ENCODE measurements at places on chromosomes 5 and 9.

- no peak for DNase-seq
These were observed 160.5 kb upstream of the MSX2 start for GRCh38 chr5:174563899-174564298.

DNA sequence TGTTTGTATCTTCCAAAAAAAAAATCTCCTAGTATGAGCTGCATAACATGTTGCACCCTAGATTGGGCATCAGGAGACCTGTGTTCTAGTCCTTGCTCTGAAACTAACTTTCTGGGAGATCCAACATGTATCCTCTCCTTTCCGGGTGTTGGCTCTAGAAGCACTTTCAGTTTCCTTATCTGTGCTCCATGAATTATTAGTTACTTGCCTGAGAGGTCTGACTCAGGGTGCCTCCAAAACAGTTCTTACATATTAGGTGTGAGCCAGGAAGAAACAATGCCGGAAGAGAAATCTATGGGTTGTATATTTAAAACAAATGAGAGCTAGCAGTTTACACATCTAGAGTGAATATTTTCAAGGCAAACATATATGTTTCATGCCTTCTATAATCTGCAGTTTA is 36.7 kb upstream of the SLC36A2 start:
- DNase-seq = no peak

GRCh38 chr9:15484802-15485201 is 26.0 kb downstream of the PSIP1 start:
- no peak for DNase-seq

GRCh38 chr5:112533362-112533761 is 114.3 kb upstream of the EPB41L4A start:
- no peak for DNase-seq

GRCh38 chr9:129968690-129969485 is 74.1 kb downstream of the FNBP1 start:
- DNase-seq = no peak

- DNase-seq = no peak
These were observed 41.0 kb downstream of the CEP120 start for GRCh38 chr5:123382252-123382651.

DNA sequence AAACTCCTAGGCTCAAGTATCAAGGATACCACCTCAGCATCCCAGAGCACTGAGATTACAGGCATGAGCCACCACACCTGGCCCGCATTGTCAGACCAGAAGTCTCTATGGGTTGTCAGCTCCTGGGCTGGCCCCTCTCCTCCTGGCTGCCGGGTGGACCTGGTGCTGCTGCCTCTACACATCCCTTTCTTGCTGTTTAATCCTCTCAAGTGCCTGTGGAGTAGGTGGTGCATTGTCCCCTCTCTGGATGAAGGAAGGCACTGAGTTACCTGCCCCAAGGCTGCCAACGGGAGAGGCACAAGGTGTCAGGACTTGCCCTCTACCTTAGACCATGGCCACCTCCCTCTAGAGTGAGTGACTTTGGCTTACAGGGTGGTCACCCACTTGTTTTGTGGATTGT is 37.4 kb downstream of the PHF2 start:
- DNase-seq = no peak

DNA sequence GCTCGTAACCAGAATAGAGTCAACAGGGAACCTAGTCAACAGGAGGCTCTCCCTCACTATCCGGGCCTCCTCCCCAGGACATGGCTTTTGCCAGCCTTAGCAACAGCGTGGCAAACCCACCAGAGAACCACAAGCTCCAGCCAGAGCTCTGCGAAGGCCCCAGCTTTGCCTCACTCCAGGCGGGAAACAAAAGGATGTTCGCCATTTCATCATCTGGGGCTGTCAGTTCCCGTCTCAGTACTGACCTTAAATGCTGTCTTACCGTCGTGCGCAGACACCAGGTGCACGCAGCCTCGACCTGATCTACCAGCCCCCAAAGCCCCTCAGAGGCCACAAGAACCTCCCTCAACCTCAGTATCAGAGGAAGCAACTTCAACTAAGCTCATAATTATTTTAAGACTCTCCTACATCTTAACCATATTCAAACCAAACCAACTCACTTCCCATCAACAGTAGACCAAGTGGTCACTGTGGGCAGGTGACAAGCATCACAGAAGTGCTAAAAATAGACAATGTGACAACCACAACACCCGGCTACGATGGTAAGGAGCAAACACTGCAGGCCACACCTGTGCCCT is 71.4 kb downstream of the SEMA4D start:
- DNase-seq = no peak

DNA sequence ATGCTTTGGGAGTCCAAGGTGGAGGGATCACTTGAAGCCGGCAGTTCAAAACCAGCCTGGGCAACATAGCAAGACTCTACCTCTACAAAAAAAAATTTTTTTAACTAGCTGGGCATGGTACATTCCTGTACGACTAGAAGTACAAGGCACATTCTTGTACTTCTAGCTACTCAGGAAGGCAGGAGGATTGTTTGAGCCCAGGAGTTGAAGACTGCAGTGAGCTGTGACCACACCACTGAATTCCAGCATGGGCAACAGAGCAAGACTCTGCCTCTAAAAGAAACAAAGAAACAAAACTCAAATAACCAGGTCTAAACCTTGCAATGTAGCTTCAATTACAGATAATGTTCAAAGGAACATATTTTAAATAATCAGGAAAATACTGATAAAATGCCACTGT is 56.2 kb downstream of the SSBP2 start:
- DNase-seq = no peak

DNA sequence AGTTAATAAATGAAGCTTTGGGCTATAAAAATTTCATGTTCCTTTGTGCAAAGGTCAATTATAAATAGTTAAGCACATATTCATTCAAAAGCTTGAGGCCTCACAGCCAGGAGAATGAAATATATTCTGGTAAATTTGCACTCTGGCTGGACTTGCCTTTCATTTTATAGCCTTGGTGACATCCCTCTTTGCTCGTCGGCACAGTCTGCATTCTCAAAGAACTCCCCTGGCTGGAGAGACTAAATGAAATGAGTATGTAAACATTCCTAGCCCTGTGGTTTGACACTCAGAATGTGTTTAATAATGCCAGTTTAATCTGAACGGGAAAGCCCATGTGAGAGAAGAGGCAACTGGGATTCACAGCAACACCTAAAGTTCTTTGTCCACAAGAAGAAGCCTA is 285.6 kb downstream of the BRINP1 start:
- no peak for DNase-seq

GRCh38 chr5:139681466-139681865 is 33.3 kb downstream of the CXXC5 start:
- DNase-seq = no peak

DNA sequence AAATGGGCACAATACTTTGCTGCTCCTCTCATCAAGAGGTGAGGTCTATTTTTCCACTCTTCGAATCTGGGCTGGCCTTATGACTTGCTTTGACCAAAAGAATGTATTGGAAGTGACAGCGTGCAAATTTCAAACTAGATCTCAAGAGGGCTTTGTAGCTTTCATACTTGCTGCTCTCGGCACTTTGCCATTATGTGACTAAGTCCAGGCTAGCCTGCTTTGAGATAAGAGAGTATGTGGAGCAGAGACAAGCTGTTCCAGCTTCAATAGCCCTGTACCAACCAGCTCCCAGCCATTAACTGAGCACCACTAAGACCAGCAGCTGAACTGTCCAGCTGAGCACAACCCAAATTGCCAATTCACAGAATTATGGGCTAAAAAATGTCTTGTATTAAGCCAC is 124.6 kb downstream of the ACER2 start:
- no peak for DNase-seq

DNA sequence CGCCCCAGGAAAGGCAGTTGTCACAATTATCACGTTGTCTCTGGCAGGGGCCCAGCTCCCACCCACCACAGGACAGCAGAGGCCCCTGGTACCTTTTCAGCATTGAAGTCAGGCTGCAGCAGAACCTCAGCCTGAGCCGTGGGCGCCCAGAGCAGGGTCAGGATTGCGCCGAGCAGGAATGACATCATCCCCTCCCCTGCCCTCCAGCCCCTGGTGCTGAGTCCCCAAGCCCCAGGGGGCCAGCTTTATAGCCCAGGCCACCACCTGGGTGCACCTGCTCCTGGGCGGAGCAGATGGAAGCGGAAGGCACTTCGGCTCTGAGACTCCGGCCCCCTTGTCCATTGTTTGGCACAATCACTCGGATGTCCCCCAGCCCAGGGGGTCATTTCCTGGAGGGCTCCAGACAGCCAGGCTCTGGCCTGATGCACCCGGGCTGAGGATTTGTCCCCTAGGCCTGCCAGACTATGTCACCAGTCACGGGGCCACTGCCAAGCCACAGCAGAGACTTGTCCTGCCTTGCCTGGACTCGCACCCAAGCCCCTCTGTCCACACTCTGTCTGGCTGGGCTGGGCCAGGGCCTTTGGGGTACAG is at the start of gene LCN15:
Gene LCN15 (minus strand): TSS at position 218 of the 591 bp plus-strand sequence. CDS start 30 bp downstream, at position 188.
- no peak for DNase-seq

GRCh38 chr9:88308831-88309560 is 79.2 kb upstream of the SPIN1 start:
- no peak for DNase-seq

- DNase-seq = no peak
These were observed 676.3 kb upstream of the GRAMD2B start for GRCh38 chr5:125746917-125747316.

GRCh38 chr5:31153521-31153920 is 40.0 kb upstream of the CDH6 start:
- DNase-seq = no peak

DNA sequence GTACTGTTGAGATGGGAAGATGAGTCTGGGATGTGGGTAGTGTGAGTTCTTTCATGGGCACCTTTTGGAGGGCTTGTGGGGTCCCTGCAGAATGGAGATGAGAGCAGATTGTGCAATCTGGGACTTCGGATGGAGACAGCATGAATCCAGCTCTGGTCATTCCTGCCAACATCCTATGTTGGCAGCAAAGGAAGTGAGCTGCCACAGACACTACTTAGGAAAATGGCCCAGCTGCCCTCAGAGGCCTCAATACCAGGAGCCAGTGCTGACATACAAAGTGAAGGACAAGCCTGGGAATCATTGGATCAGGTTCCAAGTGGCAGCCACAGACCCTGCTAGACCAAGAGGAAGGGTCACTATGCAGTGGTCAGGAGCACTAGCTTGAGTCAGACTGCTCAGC is 402.8 kb downstream of the CDK5RAP2 start:
- no peak for DNase-seq

DNA sequence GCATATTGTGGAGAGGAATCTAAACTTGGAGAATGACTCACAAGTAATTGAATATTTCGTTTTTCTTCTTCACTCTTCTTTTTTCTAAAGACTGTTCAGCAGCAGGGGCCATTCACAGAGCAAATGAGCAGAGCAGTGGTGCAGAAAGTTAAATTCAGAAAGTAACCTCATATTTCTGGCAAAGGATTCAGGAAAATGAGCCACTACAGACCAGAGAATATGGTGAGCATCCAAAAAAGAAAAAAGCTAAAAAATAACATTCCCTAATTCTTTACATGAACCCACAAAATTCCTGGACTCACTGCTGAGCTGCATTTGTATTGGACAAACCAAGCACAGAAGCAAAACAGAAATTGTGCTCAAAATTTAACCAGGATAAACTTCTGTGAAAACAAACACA is 1486.8 kb upstream of the C9orf72 start:
- DNase-seq = no peak

DNA sequence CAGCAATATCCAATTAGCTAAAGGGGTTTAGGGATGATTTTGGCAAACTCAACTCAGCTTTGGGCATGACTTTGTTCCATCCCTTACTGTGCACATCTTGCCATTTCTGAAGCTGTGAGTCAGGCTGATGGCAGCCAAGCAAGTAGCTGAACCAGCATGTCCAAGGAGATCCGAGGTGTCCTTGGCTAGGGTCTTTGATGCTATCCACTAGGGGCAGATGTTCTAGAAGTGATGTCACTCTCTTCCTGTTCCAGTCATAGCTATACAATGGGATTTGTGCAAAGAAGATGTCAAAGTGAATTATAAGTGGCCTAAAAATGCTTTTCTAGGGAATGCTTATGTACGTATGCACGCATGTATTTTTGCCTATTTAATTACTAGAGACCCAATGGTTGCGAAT is 160.8 kb upstream of the PAPPA start:
- DNase-seq = no peak

Measured in stimulated activated CD8-positive, alpha-beta memory T cell treated with anti-CD3 and anti-CD28 coated beads, Interleukin-2, amount 100 ng/mL, for 1 hour (primary cell).